ENCODE measurements at places on chromosomes 2 and 18.
A peak's percentile ranks its signal among the peaks of the same experiment; 100 is the strongest.

GRCh38 chr2:106720026-106720425 lies 165.9 kb downstream of the ST6GAL2 start:
- no peak for DNase-seq

- no peak for DNase-seq
Observed at GRCh38 chr18:35443434-35443833, 54.3 kb downstream of the INO80C start.

DNA sequence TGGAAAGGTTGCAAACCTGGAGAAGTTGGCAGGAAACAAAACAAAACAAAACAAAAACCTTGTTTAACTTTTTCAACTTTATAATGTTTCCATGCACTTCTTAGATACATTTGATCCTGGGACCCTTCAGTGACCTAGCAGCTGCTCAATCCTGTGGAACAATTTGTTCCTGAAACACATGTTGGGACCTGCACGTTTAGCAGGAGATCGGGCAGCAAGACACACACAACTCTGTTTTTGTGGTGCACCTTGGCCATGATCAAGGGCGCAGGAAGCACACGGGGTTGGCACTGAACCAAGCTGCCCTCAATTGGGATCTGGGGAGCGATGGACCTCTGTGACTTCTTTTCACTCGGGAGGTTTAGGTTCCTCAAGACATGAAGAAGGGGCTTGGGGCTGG lies 268.7 kb downstream of the LOXHD1 start:
- DNase-seq: peak; percentile 49

- DNase-seq: no peak
Observed at GRCh38 chr2:218582076-218582475, 13.4 kb downstream of the CNOT9 start.

DNA sequence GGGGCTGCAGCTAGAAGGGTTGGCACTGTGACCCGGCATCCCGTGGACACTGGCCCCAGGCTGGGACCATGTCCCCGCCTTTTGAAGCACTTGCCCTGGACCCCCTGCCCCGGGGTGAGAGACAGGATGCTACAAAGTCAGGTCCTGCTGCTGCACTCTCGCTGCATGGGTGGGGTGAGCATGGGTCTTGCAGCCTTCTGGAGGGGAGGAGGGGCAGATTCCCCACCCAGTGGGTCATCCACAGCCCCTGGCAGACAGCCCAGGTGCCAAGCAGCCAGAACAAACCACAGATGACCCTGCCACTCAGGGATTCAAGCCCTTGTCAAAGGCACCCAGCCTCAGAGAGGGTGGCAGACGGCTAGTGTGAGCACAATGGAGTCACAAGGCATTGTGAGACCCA lies 5.7 kb upstream of the NMUR1 start:
- DNase-seq: no peak

- no peak for DNase-seq
Observed at GRCh38 chr18:22624176-22624575, 206.5 kb upstream of the CTAGE1 start.

- DNase-seq: no peak
Observed at GRCh38 chr2:35891528-35891927, 464.1 kb upstream of the CRIM1 start.

- DNase-seq: no peak
Observed at GRCh38 chr2:69411120-69411519, 24.1 kb upstream of the GFPT1 start.

DNA sequence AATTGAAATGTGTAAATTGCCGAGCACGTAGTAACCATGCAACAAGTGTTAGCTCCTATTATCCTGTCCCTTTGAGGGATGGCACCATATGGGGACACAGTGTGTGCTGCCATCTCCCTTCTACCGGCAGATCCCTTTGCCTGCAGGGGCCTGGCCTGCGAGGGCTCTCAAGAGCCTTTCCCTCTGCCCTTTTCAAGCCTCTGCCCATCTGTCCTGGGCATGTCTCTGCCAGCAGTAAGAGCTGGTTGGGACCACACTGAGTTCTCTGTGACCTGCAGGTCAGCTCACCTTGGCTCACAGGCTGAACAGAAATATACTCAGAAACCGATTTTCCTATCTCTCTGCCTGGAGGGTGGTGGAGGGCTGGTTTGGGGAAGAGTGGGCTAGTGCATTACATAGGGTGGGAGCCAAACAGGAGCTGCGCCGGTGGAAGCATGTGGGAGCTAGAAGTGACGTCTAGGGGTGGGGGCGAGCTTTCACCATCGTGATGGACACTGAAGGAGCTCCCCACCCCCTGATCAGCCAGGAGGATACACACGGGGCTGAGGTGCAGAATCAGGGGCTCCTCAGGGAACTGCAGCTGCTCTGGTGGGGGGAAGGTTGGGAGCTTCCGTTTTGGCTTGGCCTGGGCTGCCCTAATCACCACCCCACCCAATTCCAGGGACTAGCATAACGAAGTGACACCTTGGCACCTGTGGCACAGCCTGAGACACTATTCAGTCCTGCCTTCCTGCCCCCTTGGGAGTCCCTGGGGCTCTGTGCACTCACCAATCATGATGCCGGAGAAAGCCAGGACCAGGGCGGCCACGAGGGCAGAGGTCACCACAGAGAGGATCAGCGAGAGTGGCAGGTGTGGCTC lies 109.7 kb downstream of the CLIP4 start:
- DNase-seq: no peak

DNA sequence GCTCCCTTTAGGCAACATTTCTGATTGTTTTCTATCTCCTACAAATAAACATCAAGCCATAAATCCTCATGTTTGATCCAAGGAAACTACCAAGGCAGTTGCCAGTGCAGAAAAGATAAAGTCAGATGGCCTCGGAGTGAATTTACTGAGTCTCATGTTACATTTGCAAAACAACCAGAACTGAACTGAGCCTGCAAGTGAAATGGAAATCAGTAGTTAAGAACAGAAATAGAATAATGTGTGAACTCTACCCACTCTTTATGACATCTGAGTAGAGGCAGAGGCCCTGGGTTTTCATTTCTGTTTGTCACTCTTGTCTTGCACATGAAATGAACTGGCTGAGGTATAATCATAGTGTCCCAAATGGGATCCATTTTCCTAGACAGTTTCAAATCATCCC lies 20.4 kb upstream of the DAPL1 start:
- DNase-seq: no peak

DNA sequence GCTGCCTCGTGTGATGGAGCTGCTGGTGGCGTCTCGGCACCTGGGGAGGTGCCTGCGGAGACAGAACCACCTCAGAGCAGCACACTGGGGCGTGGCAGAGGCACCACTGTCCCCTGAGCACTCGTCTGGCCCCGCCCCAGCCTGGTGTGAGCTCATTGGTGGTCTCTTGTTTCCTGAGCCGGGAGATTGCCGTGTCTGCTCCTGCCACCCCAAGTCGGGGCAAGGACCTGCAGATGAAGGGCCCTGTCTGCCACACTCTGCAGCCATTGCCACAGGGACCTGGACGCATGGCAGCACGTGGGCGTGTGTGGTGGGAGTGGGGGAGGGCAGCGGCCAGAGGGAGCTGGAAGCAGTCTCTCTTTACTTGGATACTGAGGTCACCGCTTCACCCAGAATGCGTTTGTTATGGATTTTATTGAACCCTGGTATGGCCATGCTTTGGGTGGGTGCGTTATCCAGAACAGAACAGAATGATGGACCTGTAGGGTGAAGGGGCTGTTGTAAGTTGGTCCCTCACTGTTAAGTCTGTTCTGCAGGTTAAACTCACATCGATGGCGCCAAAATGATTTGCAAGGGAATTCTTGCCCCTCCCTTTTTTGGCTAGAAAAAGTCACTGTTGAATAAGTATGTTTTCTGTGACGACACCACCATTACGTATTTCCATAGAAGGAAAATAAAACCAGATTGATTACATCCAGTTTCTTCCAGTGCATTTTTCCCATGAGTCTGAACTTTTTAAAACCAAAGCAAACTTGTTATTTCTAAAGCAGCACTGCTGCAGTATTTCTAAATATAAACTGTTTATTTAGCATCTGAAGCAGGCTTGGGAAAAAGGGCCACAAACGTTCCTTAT lies 92.0 kb downstream of the USP40 start:
- DNase-seq: peak; percentile 33

GRCh38 chr18:36536426-36536825 lies 238.9 kb downstream of the FHOD3 start:
- DNase-seq: no peak

DNA sequence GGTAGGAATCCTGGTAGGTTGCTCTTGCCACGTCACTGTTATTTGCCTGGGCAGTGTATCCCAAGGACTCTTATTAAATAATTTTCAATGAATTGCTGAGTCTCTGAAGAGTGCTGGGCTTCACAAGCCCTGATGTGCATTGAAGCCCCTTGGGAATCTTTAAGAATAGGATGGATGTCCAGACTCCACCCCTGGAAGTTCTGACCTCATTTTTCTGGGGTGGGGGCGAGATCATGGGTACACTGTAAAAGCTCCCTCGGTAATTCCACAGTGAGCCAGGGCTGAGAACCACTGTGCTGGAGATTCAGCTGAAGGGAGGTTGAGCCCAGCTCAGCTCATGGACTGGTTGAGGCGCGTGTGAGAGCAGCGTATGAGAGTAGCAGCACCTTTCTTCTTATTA lies 140.2 kb downstream of the PIEZO2 start:
- no peak for DNase-seq

DNA sequence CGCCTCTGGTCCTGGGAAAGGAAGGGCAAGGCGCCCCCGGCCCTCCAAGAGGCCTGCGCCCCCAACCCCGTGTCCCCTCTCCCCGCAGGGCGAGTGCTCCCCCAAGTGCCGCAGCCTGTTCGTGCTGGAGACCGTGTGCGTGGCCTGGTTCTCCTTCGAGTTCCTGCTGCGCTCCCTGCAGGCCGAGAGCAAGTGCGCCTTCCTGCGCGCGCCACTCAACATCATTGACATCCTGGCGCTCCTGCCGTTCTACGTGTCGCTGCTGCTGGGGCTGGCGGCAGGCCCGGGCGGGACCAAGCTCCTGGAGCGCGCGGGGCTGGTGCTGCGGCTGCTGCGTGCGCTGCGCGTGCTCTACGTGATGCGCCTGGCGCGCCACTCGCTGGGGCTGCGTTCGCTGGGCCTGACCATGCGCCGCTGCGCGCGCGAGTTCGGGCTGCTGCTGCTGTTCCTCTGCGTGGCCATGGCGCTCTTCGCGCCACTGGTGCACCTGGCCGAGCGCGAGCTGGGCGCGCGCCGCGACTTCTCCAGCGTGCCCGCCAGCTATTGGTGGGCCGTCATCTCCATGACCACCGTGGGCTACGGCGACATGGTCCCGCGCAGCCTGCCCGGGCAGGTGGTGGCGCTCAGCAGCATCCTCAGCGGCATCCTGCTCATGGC lies 52.4 kb downstream of the SLC66A2 start:
- DNase-seq: no peak

DNA sequence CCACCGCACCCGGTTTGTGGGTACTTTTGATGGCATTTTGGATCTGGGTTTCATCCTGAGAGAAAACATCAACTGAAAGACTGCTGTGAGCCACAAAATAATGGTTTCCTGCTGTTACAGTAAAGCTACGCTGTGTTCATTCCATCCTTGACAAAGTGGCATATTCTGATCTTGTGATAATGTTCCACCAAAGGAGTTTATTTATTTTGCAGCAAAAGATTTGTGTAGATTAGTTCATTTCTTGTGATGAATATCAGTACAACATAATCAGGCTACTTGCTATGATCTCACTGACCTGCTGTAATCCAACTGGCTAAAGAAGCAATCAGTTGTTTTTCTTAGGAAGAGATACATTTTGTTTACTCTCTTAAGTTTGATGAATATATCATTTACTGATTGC lies 45.0 kb downstream of the EEF1B2 start:
- no peak for DNase-seq

DNA sequence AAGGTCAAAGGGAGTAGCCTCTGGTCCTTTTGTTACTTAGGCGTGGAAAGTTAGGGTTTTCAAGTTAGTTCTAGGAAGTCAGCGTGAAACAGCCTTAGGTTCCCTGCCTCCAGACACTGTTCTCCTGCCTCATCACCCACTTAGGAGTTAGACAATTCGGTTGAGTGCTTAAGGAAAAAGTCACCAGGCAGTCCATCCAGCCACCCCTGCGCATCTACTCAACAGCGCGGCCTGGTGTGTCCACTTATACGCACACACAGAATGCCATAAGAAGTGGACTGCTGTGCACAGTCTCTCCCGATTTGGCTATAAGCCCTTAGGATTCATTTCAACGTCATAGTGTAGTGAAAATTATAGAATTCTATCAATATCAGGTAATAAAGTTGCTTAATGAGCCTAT lies 470.8 kb upstream of the TNP1 start:
- no peak for DNase-seq

DNA sequence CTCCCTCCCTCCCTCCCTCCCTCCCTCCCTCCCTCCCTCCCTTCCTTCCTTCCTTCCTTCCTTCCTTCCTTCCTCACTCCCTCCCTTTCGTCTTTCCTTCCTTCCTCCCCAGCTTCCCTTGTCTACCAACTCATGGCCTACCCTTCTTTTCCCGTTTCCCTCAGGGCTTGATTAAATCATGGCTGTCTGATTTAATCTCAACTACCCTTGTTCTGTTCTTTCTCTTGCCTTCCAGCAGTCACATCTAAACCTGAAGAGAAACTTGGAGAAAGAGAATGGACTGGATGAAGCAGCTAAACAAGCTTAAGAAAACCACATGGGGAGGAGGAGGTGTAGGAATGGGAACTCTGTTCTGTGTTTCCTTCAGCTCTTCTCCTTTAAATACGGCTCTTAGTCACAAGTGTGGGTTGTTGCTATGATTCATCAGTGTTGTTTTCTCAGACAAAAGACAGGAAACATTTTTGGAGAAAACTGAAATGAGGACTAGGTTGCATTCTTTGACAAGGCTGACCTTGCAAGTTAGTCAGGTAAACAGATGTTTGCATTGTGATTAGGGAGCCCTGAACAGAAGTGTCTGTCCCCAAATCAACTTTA lies 177.9 kb downstream of the LRRTM1 start:
- no peak for DNase-seq

- no peak for DNase-seq
Observed at GRCh38 chr18:21305621-21306020, 63.6 kb downstream of the GREB1L start.

DNA sequence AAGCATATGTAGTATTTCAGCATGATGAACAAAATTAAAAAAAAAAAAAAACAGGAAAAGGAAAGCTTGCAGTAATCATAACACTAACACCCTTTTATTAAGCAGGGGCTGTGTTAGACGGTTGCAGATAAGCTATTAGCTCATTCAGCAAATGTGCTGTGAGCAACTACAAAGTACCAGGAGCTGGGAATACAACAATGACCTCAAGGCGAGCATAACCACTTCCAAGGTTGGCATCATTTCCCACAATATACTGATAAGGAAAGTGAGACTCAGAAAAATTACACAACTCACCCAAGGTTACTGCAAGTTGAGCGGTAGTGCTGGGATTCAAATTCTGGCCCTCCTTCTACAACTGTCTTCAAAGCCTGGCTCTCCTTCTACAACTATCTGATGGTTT lies 38.2 kb upstream of the ACTR3 start:
- DNase-seq: no peak

GRCh38 chr18:35671966-35672603 lies 90.5 kb downstream of the GALNT1 start:
- no peak for DNase-seq

- no peak for DNase-seq
Observed at GRCh38 chr2:51710222-51710621, 678.3 kb upstream of the NRXN1 start.

DNA sequence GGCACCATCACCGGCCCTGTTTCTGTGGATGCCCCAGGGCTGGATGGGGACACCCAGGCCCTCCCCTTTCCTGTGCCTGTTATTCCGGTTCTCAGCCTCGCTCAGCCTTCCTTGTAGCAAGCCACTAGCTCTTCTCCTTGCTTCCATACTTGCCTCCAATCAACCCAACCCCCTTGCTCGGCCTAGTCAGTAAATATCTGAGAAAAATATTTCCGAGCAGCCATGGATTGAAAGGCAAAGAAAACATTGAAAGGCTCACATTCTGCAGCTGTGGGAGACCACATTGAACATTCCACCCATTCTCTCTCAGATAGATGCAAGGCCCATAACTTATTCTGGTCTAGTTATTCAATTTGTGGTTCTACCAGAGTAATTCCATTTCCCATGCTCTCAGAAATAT lies 114.9 kb downstream of the SPP2 start:
- no peak for DNase-seq
